ENCODE measurements at places on chromosomes 3 and 15.
A peak's percentile ranks its signal among the peaks of the same experiment; 100 is the strongest.

- no peak for DNase-seq
Observed at GRCh38 chr15:75327005-75327404, 8.9 kb upstream of the COMMD4 start.

DNA sequence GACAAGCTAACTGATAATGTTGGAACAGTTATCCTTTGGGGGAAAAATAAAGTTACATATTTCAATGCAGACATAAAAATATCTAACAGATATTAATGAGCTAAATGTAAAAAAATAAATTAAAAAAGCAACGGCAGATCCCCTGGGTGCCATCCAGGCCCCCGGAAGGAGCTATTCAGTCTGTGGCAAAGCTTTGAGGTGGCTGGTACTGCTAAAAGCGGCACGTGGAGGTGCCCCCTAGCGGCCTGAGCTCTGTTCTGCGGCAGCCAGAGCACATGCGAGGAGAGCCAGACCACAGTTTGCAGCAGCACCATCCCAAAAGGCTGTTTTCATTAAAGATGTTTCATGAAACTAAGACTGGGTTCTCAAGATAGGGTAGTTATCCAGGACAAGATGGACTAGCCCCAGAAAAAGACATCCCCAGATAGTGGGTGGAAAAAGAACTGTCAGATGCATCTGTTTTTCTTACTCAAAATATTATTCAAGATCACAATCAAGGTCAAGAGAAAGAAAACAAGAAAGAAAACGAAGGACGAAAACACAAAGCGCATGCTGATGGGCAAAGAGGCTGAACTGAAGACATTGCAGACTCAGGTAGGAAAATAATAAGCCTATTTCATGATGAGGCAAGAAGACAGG, 18.7 kb downstream of the AP3S2 start:
- DNase-seq = peak; percentile 68

- DNase-seq = no peak
Observed at GRCh38 chr3:26715431-26715830, 92.9 kb downstream of the LRRC3B start.

DNA sequence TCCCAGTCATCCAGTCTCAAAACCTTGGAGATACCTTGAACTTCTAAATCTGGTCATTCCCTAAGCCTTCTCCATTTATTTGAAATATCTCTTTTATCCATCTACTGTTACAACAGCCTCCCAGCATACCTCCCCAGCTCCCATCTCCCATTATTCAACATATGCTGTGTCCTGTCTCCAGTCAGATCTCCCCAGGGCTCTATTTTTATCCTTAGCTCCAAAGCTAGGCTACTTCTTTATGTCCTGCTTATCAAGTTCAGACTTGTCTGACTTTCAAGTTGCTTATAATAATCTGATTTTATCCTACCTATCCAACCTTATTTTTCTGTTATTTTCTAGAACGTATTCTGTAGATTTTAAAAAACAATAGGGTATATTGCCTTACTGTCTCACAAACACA, 44.2 kb downstream of the IQGAP1 start:
- no peak for DNase-seq

DNA sequence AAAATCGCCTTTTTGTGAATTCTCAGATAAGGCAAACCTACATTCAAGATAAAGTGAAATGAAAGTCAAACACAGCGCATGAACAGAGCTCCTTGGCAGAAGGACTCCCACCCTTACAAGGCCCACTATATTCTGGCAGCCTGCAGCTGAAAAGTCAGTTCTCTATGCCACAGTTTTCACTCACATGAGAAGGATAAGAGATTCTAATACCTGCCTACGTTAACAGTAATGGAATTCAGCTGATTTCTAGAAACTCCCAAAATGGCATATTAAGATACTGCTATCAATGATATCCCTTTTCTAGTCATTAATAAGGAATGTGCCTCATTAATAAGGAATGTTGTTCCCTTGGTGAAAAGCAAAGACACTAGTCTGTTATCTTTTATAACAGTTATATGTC, 27.0 kb downstream of the SLC30A4 start:
- DNase-seq = no peak

DNA sequence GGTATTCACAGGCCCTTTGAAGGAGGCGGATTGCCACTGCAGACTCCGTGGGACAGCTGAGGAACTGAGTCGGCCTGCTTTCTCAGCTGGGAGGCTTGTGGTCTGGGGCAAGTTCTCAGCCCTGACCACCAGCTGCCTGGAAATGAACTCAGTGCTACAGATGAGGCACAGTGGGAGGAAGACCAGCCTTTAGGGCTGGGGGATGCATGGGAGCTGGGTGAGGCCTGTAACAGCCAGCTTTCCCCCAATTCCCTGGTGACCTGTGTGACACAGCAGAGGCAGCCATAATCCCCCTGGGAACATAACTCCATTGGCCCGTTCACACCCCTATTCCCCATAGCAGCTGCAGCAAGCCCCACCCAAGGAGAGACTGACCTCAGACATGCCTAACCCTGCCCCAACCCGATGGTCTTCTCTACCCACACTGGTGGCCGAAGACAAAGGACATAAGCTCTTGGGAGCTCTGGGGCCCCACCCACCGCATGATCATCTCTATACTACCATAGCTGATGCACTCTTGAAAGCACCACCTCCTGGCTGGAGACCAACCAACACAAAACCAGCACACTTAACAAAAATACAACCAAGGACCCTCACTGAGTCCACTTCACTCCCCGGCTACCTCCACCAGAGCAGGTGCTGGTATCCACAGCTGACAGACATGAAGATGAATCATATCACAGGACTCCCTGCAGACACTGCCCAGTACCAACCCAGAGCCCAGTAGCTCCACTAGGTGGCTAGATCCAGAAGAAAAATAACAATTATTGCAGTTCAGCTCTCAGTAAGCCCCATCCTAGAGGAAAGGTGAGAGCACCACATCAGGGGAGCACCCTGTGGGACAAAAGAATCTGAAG, 24.9 kb downstream of the ZMAT3 start:
- no peak for DNase-seq

- no peak for DNase-seq
Observed at GRCh38 chr3:28835751-28836150, 445.1 kb upstream of the RBMS3 start.

GRCh38 chr3:180390313-180390712, 211.7 kb upstream of the TTC14 start:
- DNase-seq = no peak

DNA sequence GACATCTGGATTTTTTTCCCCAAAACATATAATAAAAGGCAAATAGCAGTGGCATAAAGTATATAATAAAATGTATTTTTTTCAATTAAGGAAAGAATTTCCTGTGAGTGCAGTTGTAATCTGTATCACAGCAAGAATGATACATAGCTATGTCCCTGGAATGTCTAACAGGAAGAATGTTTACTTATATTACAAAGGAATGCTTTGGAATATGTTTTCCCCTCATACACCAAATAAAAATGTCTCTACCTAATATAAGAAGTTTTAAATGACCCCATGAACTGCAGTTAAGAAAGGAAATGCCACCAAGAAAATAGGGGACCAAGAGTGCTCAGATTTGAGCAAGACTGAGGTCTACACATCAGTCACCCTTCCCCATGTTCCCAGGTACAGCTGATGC, 38.0 kb upstream of the ATP11B start:
- no peak for DNase-seq

DNA sequence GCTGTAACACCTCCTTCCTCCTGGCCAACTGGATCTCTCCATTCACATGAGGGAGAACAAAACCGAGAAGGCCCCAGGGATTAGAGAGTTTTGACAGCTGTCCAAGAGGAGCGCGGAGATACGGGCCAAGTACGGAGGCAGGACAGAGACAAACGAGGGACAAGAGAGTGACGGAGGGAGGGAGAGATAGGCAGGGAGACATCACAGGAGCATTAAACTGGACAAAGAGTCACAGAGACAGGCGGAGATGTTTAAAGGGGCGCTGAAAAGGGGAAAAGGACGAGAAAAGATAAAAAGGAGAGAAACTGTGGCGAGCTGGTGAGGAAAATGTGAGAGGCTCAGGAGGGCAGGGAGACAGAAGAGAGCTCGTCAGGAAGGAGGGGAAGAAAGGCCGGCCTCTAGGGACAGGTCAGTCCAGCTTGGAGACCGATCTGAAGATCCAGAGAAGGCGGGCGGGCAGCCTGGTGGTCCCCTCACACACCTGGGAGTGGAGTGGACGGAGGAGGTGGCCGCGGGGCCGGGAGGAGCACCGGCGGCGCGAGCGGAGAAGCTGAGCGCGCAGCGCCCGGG, 40.5 kb upstream of the ROPN1 start:
- DNase-seq = no peak

DNA sequence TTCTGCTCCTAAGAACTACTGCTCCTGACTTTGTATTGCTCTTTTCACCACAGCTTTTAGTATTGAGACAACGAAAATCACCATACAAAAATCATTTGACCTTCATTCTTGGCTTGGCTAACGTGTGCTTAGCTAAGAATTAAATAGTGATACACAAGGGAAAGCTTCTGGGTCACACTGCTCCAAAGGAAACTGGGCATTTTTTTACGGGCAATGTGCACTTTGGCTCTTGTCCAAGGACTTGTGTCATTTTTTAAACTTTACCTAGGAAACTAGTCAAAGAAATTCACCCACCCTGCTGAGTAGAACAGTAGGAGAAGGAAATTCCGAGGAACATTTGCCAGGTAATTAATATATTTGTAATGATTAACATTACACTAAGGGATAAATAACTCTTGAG, 19.8 kb downstream of the WDR72 start:
- no peak for DNase-seq

GRCh38 chr3:63945558-63946096, 33.4 kb upstream of the SCAANT1 start:
- no peak for DNase-seq

- DNase-seq = no peak
Observed at GRCh38 chr3:46930166-46930944, 46.2 kb downstream of the CCDC12 start.

DNA sequence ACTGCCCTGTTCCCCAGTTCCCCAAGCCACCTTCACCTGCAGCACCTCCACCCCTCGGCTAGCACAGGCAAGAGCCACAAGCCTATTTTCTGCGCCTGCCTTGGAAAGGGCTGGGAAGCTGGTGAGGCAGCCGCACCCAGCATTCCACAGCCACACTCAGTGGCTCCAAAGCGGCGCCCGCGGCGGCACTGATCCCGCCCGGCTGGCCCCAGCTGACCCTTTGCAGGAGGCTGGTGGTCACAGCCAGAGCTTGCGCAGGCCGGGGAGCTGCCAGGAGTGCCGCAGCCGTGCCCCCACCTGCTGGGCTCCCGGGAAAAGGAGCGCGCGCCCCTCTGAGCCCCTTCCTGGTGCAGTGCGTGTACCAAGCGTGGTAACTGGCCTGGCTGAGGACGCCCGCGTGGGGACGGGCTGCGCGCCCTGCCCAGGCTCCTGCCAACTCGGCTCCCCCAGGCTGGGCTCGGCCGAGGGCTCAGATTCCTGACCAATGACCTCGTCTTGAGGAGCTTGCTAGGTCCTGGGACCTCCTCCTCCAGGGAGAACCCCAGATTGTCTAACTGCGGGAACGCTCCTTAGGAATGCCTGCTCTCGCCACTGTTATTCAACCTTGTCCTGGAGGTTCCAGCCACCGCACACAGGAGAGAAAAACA, 13.3 kb downstream of the GRAMD2A start:
- DNase-seq = no peak

- no peak for DNase-seq
Observed at GRCh38 chr3:188590557-188590956, 436.6 kb downstream of the LPP start.

DNA sequence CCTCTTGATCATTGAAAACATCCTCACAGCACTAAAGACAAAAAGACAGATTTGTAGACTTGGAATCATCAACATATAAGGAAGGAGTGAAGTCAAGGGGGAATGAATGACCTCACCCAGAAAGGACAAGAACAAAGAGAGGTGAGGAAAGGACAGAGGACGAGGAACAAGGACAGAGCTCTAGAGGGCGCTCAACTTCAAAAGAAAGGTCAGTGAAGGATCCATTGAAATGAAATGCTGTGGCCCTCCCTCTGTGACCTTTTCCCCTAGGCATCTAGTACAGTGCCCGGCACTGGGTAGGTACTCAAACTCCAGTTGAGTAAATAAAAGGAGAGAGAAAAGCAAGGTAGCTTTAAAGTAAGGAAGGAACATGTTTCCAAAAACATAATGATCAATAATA, 2.6 kb downstream of the ATP8B4 start:
- no peak for DNase-seq

- no peak for DNase-seq
Observed at GRCh38 chr3:13378155-13378554, 42.0 kb downstream of the NUP210 start.

All from stimulated activated CD4-positive, alpha-beta T cell treated with anti-CD3 and anti-CD28 coated beads, Interleukin-1b, Interleukin-23, amount 100 ng/mL, for 1 hour (primary cell).